CD4-positive, alpha-beta memory T cell (primary cell): ENCODE measurements at places on chromosomes 1 and 21.

GRCh38 chr21:26057477-26058170 is 112.9 kb downstream of the APP start:
- DNase-seq, result no peak

- no peak for DNase-seq
These were observed 63.3 kb upstream of the ATP2B4 start for GRCh38 chr1:203563291-203563690.

DNA sequence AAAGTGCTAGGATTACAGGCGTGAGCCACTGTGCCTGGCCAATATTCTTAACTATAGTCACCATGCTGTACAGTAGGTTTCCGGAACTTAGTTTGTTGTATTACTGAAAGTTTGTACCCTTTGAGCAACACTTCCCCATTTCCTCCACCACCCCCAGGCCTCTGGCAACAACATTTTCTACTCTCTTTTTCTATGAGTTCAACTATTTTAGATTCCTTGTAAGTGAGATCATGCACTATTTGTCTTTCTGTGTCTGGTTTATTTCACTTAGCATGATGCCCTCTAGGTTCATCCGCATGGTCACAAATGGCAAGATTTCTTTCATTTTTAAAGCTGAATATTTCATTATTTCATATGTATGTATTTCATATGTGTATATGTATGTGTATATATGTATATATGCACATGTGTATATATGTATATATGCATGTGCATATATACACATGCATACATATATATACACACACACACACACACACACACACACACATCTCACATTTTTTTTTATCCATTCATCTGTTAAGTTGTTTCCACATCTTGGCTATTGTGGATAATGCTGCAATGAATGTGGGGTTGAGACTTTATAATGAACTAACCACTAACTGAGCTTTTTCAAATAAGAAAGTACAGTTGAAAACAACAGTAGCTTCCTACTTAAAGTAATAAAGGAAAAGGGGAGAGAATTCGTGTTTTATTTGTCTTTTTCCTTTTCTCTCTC is 256.8 kb upstream of the C1orf105 start:
- DNase-seq, result no peak

GRCh38 chr21:42321845-42322244 is 6.6 kb upstream of the TFF3 start:
- DNase-seq, result no peak

- no peak for DNase-seq
These were observed 1.2 kb upstream of the CPT2 start for GRCh38 chr1:53195246-53196016.

GRCh38 chr1:178465011-178465410 is 31.8 kb downstream of the CLEC20A start:
- no peak for DNase-seq

DNA sequence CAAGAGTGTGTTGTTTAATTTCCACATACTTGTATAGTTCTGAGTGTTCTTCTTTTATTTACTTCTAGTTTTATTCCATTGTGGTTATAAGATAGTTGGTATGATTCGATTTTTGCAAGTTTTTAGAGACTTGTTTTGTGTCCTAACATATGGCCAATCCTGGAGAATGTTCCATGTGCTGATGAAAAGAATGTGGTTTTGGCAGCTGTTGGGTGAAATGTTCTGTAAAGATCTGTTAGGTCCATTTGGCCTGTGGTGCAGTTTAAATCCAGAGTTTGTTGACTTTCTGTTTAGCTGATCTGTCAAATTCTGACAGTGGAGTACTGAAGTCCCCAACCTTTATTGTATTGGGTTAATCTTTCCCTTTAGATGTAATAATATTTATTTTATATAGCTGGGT is 19.5 kb upstream of the TIPRL start:
- no peak for DNase-seq
